ENCODE measurements at places on chromosomes 5 and 9.

GRCh38 chr9:107888773-107889227 is 399.2 kb upstream of the KLF4 start:
- no peaks in the 10 kb centered on the region for H3K36me3 ChIP-seq
- no peak for DNase-seq
- no peak overlapping the region for H3K27ac ChIP-seq
- no peaks in the 10 kb centered on the region for H3K4me1 ChIP-seq
- H3K4me3 ChIP-seq, result no peak overlapping the region

- no peak overlapping the region for H3K4me3 ChIP-seq
- no peak overlapping the region for H3K27ac ChIP-seq
- H3K27me3 ChIP-seq, result no peaks in the 10 kb centered on the region
- no peak for DNase-seq
- no peaks in the 10 kb centered on the region for H3K4me1 ChIP-seq
Observed at GRCh38 chr5:76062502-76063041, 20.6 kb upstream of the SV2C start.

DNA sequence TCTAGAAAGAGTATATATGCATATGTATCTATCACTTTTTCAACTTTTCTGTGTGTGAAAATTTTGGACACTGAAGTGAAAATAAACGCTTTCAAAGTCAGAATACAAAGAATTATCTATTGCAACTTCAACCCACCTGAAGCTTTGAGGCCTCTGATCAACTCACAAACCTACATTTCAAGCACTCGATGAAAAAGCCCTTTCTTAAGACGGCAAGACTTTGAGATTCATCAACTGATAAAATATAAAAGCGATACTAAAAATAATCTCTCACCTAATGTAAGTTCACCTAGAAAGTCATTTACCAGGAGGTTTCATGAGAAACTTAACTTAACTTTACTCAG is 1.2 kb downstream of the GOLPH3 start:
- no peaks in the 10 kb centered on the region for H3K36me3 ChIP-seq
- H3K4me1 ChIP-seq, result peaks cover 15% of the 10 kb centered on the region

DNA sequence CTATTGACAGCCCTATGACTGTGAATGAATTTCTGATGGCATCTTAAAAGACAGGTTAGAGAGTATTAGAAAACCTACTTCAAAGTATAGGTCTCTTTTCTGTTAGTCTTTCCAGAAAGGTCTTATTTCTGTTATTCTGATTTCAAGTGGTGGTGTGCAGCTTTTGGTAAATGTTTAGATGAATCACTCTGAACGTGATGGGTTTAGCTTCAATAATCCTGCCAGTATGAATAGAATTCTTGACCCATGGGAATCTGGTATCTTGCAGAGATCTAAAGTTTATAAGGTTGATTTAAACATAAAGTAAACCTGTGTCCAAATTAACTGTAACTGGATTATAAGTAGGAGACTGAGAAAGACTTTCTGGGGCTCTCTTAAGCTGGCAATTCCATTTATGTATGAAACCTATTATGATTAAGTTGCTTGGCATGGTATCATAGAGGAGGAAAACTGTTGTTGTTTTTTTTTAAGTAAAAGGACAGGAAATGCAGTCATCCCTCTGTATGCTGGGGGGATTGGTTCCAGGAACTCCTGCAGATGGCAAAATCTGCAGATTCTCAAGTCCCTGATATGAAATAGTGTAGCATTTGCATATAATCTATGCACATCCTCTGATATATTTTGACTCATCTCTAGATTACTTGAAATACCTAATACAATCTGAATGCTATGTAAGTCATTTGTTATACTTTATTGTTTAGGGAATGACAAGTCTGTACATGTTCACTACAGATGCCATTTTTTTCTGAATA is 77.0 kb upstream of the ADAMTS19 start:
- no peak for DNase-seq
- no peaks in the 10 kb centered on the region for H3K36me3 ChIP-seq
- no peak overlapping the region for H3K27ac ChIP-seq
- no peaks in the 10 kb centered on the region for H3K27me3 ChIP-seq

- no peaks in the 10 kb centered on the region for H3K36me3 ChIP-seq
- H3K4me1 ChIP-seq, result no peaks in the 10 kb centered on the region
- no peak for DNase-seq
- no peaks in the 10 kb centered on the region for H3K27me3 ChIP-seq
Observed at GRCh38 chr5:169736653-169737052, 99.6 kb downstream of the DOCK2 start.

GRCh38 chr9:131312822-131313770 is 23.6 kb downstream of the PLPP7 start:
- DNase-seq, result no peak
- no peak overlapping the region for H3K27ac ChIP-seq
- no peaks in the 10 kb centered on the region for H3K4me1 ChIP-seq
- H3K27me3 ChIP-seq, result no peaks in the 10 kb centered on the region
- no peak overlapping the region for H3K4me3 ChIP-seq
- no peaks in the 10 kb centered on the region for H3K36me3 ChIP-seq

GRCh38 chr5:100772006-100772405 is 131.1 kb downstream of the ST8SIA4 start:
- no peaks in the 10 kb centered on the region for H3K27me3 ChIP-seq
- H3K27ac ChIP-seq, result no peak overlapping the region
- H3K36me3 ChIP-seq, result no peaks in the 10 kb centered on the region
- no peaks in the 10 kb centered on the region for H3K4me1 ChIP-seq
- DNase-seq, result no peak
- no peak overlapping the region for H3K4me3 ChIP-seq

- no peak overlapping the region for H3K4me3 ChIP-seq
- no peaks in the 10 kb centered on the region for H3K4me1 ChIP-seq
- H3K27me3 ChIP-seq, result no peaks in the 10 kb centered on the region
- H3K27ac ChIP-seq, result no peak overlapping the region
Observed at GRCh38 chr5:56054666-56055065, 59.9 kb upstream of the IL6ST start.

- H3K36me3 ChIP-seq, result no peaks in the 10 kb centered on the region
- no peaks in the 10 kb centered on the region for H3K27me3 ChIP-seq
Observed at GRCh38 chr5:163094492-163095180, 342.8 kb upstream of the CCNG1 start.

GRCh38 chr5:165781738-165782137 is 2276.3 kb downstream of the MAT2B start:
- no peak for DNase-seq
- no peaks in the 10 kb centered on the region for H3K36me3 ChIP-seq
- H3K27ac ChIP-seq, result no peak overlapping the region
- H3K4me3 ChIP-seq, result no peak overlapping the region

GRCh38 chr5:172450861-172451695 is 3.2 kb downstream of the SH3PXD2B start:
- no peaks in the 10 kb centered on the region for H3K36me3 ChIP-seq
- H3K4me1 ChIP-seq, result peaks cover 1% of the 10 kb centered on the region
- H3K27me3 ChIP-seq, result no peaks in the 10 kb centered on the region

- no peak for DNase-seq
- no peak overlapping the region for H3K27ac ChIP-seq
- no peaks in the 10 kb centered on the region for H3K4me1 ChIP-seq
- H3K27me3 ChIP-seq, result no peaks in the 10 kb centered on the region
Observed at GRCh38 chr9:127066060-127066850, 56.2 kb downstream of the ANGPTL2 start.

DNA sequence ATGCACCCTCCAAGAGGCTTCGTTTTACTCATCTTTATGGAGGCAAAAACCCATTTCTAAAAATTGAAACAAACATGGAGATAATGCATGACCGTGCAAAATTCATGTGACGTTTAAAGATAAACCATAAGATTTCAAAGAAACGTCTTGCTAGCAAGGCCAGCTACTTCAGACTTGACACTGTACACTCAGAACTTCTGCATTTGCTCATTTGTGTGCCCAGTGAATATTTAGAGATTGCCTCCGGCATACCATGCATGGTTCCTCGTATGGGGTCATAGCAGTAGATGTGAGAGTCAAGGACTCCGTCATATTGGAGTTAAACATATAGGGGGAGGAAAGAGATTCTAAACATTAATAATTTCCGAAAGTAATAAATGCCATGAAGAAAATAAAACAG is 78.6 kb upstream of the NEURL1B start:
- no peaks in the 10 kb centered on the region for H3K27me3 ChIP-seq
- no peaks in the 10 kb centered on the region for H3K4me1 ChIP-seq
- no peak for DNase-seq
- H3K36me3 ChIP-seq, result no peaks in the 10 kb centered on the region
- H3K4me3 ChIP-seq, result no peak overlapping the region
- no peak overlapping the region for H3K27ac ChIP-seq

DNA sequence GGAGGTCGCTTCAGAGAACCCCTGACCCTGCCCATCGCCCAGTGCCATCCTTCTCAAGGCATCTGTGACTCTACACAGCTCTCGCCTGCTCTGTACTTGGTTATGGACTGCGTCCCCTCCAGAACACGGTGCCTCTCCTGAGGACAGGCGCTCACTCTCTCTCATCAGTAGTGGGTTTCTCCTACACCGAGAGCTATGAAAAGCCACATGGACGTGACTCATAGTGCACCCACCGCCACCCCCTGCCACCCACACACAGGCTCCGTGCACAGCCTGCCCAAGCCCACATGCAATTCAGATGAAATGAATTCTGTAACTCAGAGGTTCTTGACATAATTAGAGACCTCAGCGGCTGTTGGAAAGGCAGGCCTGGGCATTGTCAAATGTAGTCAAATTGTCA is 13.9 kb downstream of the GTF3C5 start:
- H3K27ac ChIP-seq, result no peak overlapping the region
- H3K27me3 ChIP-seq, result no peaks in the 10 kb centered on the region
- DNase-seq, result no peak
- H3K4me1 ChIP-seq, result no peaks in the 10 kb centered on the region

DNA sequence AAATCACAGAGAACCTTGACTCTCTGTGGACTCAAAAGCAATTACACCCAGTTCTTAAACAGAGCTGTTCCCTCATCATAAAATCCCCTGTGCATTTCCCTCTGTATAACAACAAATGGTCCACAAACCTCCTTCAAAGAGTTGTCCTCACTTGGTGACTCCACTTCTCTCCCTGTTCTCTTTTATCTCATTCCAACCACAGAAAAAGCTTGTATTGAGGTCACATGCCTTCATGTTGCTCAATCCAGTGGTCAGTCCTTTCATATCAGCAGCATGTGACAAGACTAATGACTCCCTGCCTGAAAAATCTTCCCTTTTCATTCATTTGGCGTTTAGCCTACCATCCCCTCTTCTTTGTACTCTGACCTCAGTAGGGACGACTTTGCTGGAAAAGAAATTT is 158.0 kb downstream of the DEPDC1B start:
- no peaks in the 10 kb centered on the region for H3K4me1 ChIP-seq
- no peaks in the 10 kb centered on the region for H3K36me3 ChIP-seq
- H3K27ac ChIP-seq, result no peak overlapping the region
- no peaks in the 10 kb centered on the region for H3K27me3 ChIP-seq

DNA sequence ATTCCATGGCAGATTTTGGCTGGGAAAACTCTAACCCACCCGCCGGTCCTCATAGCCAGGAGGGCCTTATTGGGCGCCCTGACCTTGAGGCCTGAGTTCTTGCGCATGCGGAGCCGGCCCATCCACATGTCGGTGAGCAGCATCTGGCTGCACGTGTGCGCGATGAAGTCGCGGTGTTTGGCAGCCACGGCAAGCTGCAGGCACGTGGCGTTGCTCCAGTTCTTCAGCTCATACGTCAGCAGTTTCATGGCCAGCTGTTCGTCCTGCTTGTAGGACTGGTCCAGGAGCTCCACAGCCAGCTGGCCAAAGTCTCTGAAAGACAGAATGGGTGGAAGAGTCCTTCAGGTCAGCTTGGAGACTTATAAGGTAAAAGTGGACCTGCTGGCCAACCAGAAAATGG is 204.3 kb upstream of the KLF9 start:
- H3K36me3 ChIP-seq, result no peaks in the 10 kb centered on the region
- H3K4me1 ChIP-seq, result no peaks in the 10 kb centered on the region
- no peaks in the 10 kb centered on the region for H3K27me3 ChIP-seq
- DNase-seq, result no peak
- H3K27ac ChIP-seq, result no peak overlapping the region
- H3K4me3 ChIP-seq, result no peak overlapping the region

GRCh38 chr9:110338143-110338542 is 480 bp upstream of the TXNDC8 start:
- no peak for DNase-seq
- H3K36me3 ChIP-seq, result no peaks in the 10 kb centered on the region
- no peaks in the 10 kb centered on the region for H3K27me3 ChIP-seq

DNA sequence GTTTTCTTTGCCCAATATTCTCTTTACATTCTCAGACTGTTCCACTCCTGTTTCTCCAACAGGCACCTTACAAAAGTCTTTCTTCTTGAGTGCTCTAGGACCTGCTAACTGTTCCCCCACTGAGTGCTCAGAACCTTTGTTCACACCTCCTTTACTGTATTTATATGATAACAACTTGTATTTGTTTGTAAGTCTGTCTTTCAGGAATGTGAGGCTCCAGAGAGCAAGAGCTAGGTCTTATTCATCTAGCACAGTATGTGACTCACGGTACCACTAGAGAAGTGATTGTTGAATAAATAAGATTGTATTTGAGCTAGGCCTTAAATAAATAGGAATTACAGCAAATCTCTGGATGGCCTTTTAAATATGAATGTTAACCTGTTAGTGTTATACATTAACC is 42.5 kb upstream of the MYOT start:
- no peaks in the 10 kb centered on the region for H3K27me3 ChIP-seq
- no peak for DNase-seq
- no peaks in the 10 kb centered on the region for H3K4me1 ChIP-seq
- no peaks in the 10 kb centered on the region for H3K36me3 ChIP-seq

- H3K27me3 ChIP-seq, result no peaks in the 10 kb centered on the region
- no peak overlapping the region for H3K27ac ChIP-seq
- H3K36me3 ChIP-seq, result no peaks in the 10 kb centered on the region
- DNase-seq, result no peak
Observed at GRCh38 chr5:103435136-103435889, 127.3 kb downstream of the NUDT12 start.

DNA sequence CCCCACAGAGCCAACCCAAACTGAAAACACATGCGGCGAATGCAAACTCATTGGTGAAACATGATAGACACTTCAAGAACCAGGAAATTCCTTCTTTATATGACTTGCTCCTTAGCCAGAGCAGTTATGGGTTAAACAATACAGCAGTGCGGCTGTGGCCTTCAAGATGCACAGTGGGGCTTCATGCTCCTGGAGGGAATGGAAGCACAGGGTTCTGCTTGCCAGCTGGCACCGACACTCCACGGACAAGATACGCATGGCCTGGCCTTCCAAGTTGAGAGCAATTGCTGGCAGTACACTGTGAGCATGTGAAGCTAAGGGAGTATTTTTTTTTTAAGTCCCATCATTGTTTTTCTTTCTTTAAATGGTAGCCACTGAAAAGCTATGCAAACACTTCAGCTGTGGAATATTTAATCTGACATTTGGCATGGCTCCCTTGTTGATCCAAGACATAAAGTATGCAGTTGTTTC is 451.6 kb upstream of the CD180 start:
- H3K4me1 ChIP-seq, result no peaks in the 10 kb centered on the region
- H3K27me3 ChIP-seq, result no peaks in the 10 kb centered on the region
- peak overlapping the region; percentile 23 for H3K4me3 ChIP-seq
- H3K36me3 ChIP-seq, result no peaks in the 10 kb centered on the region

- H3K36me3 ChIP-seq, result no peaks in the 10 kb centered on the region
- no peak overlapping the region for H3K4me3 ChIP-seq
- peak overlapping the region; percentile 62 for H3K27ac ChIP-seq
- DNase-seq, result no peak
Observed at GRCh38 chr5:138385660-138386059, 33.2 kb downstream of the KDM3B start.

- no peaks in the 10 kb centered on the region for H3K27me3 ChIP-seq
- DNase-seq, result no peak
- no peaks in the 10 kb centered on the region for H3K36me3 ChIP-seq
- H3K4me3 ChIP-seq, result no peak overlapping the region
Observed at GRCh38 chr5:128596071-128596470, 58.0 kb upstream of the FBN2 start.
